ENCODE measurements at places on chromosomes 4 and X.

GRCh38 chr4:25284466-25284865 is 28.1 kb upstream of the ZCCHC4 start:
- DNase-seq = no peak

GRCh38 chr4:68736813-68737212 is 66.4 kb upstream of the UGT2B15 start:
- DNase-seq = no peak

- no peak for DNase-seq
These were observed 104.7 kb downstream of the NCAPG start for GRCh38 chr4:17915439-17915838.

DNA sequence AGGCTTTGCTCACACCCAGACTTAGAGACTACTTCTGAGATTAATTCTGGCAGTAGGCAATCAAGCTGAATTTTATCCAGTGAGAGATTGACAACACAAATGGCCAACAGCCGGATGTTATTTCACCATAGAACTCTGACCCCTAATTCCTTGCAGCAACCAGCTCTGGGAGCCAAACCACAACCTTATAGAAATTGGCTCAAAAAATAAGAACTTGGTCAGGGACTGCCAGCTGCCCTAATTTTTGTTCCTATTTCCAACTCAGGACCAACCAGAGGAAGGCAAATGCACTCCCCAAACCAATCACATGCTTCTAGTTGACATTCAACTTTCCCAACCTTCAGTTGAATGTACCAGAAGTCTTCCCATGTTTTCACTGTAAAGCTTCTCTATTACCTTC is 269.7 kb downstream of the HS3ST1 start:
- no peak for DNase-seq
